Stimulated activated CD8-positive, alpha-beta memory T cell treated with anti-CD3 and anti-CD28 coated beads, Interleukin-4, amount 100 ng/mL, for 1 hour (primary cell): ENCODE measurements at places on chromosomes 1 and 21.

- no peak for DNase-seq
Measured at GRCh38 chr1:94986783-94987182, 59.9 kb upstream of the CNN3 start.

DNA sequence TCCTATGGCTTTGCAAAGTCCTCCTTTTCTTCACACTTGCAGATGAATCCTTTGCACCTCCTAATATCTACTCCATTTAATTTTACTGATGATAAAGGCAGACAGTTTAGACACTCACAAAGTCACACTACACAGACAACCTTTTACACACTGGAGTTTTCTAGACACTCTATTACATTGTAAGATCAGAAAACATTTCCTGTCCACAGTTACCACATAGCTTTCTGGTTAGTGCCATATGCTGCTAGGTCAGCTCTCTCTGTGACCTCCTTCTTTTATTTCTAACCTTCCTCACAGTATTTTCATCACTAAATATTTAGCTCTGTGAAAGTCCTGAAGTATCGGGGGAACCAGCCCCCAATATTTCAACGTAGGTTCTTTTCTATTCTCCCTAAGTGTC is 5.1 kb downstream of the SH2D1B start:
- no peak for DNase-seq

DNA sequence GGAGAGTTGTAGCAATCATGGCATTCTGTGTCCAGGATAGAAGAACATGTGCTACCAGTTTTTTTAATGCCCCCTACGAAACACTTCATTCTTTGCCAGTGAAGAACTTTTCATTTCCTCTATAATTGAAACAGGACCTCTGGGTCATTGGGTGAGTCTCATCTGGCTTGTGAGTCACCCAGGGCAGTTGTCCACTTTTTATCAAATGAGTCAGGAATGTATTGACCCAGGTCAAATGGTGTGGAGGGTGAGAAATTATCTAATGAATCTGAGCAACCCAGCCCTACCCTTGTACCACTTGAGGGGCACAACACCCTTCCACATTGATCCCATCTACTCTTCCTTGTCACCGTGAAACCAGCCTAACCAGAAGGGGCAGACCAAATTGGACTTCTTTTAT is 417.3 kb upstream of the PROX1 start:
- no peak for DNase-seq

DNA sequence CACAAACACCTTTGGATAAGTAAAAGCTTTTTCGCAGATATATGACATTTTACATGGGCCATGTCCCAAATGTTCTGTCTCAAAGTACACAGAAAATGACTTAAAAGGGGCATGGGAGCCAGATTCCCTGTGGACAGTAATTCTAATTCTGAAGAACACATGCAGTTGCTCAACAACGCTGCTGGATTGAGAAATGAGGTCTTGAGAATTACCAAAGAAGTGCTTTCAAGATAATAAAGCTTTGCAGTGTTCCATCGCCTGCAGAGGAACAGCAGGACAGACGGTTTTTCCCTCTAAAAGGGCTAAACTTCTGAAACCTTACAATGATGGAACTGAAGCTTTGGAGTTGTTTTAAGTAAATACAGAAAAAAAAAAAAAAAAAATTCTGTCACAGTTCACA is 55.3 kb upstream of the HSPA13 start:
- no peak for DNase-seq

DNA sequence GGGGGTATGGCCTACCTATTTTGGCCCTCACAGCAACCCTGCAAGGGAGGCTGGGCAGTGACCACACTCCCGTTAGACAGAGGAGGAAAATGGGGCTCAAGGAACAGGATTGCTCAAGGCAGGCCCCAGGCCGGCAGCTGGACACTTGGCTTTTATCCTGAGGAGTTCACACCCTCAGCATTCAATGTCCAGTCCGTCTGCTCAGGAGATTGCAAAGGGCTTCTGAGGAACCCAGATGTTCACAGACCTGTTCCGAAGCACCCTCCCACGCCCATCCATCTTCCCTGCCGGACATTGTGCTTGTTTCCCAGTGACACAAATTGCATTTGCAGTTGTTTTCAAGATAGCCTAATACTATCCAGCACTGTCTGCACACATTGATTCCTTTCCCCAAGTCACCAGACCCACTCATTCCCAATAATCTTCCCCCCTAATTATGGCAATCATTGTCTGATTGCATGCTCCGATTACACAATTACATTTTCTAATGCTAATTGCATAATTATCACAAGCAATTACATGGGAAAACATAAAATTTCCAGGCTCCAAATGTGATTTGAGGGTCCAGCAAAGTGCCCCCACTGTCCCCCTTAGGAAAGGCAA is 4.3 kb upstream of the UBL4B start:
- no peak for DNase-seq

GRCh38 chr1:230284891-230285290 is 141.2 kb downstream of the PGBD5 start:
- no peak for DNase-seq

DNA sequence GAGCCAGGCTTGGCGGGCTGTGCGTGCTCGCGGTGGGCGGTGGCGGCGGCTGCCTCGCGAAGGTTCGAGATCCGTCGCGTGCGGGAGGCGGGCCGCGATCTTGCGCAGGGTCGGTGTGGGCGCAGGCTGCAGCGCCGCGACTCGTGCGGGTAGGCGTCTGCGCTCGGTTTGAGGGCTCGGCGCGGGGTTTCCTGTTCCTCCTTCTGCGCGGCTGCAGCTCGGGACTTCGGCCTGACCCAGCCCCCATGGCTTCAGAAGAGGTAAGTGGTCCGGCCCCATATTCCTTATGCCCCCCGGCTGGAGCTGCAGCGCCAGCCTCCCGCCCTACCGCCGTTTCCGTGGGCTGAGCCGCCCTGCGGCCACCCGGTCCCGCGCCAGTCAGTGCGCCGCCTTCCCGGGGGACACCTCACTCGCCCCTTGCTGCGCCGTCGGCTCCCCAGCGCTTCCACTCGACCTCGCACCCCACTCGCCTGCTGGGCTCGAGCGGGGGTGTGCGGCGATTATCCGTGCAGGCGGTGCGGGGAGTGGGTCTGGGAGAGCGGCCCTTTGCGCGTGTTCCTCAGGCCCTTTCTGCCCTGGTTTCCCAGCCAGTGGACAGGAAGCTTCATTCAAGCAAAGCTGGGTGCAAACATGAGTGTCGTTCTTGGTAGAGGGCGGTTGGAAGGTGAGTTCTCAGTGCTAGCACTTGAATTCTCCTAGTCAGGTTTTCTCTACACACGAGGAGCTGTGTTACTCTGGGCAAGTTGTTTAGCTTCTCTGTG is at the start of gene CACYBP:
Gene CACYBP (plus strand): TSS at position 12 of the 761 bp plus-strand sequence. CDS start 234 bp downstream, at position 246.
- no peak for DNase-seq

- DNase-seq, result no peak
Measured at GRCh38 chr21:45846373-45847160, 135.0 kb upstream of the COL6A1 start.

- DNase-seq, result no peak
Measured at GRCh38 chr1:59432531-59433439, 135.9 kb downstream of the FGGY start.

DNA sequence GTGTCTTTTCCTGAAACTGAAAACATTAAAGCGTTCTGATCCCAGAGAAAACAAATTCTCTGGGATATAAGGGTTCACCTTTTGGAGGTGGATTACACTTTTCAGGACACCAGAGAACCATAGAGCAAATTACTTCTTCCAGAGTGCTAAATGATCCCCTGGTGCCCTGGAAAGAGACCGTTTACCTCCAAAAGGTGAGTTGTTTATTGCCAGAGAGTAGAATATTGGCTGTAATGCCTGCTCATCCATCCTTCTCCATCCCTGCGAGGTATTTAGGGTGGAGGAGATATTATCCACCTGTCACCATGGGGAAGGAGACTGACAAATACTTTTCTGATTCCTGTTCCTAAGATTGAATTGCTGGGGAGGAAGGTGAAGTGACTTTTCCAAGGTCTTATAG is 30.4 kb downstream of the PBX1 start:
- DNase-seq, result no peak
